ENCODE measurements at places on chromosomes 1 and 21. TPM values are rescaled to one million over a fixed set of nuclear protein-coding genes. Genes with fewer than 3 reads are reported as not detected.

DNA sequence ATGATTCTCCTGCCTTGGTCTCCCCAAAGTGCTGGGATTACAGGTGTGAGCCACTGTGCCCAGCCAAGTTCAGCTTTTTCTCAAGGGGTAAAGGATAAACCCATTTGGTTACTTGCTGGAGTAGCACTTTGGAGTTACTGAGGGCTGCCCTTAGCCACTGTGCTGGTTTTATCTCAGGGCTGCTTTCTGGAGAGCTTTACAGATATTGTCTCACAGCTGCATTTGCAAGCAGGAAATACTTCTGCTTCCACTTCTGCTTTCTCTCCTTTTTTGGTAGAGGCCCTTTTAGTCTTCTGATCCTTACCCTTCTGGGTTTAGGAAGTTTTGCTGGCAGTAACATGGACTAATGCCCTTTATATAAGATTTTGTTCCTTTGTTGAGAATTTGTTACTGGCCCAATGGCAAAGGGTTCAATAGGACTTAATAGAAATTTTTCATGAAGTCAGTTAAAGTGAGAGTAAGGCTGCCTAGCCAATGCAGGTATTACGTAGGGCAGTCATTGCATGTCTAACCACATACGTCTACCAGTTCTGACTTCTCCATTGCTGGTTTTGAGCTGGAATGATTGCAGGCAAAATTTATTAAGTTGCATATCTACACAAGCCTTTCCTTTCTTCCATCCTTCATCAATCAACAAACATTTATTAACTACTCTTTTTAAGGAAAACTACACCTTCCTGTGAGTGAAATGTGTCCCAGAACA lies 24.4 kb downstream of the CAP1 start:
- no peak for DNase-seq

DNA sequence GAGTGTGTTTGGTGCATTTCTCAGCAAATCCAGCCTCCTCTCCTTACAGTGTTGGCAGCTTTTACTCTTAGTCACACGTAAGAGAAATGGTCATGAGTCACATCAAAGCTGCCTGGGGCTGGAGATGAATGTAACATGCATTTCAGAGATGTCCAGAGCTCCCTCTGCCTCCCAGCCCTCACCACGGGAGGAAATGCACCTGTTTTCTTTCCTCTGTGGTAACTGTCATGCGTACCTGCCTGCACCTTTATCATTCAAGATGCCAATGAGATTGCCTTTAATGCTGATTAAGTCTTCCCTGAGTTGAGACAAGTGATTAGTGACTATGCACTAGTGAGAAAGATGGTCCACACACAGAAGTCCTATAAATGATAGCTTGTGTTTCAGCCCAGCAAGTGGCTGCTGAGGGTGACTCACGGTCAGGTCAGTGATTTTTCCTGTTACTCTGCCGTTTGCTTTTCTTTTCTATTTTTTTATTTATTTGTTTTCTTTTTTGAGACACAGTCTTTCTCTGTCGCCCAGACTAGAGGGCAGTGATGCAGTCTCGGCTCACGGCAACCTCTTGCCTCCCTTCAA lies 277.3 kb upstream of the FMN2 start:
- peak; percentile 12 for DNase-seq

DNA sequence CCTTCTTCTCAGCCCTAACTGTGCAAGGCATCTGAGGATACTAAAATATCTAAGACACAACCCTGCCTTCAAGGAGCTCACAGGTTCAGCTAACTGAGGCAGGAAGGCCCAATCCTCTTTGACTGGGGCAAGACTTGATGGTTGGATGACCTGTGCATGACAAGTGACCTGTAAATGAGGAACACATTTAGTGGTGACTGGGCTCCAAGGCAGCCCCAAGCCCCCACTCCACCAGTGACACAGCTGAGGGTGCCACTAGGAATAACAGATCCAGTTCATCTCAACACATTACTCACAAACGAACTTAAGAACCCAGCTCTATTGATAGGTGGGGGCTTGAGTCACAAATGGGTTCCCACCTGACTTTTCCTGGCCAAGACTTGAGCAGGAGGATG lies 244.7 kb upstream of the IRF2BP2 start:
- no peak for DNase-seq

- no peak for DNase-seq
These were observed 334.7 kb downstream of the AMY1C start for GRCh38 chr1:104084380-104084779.

GRCh38 chr1:210624722-210625121 lies 296.0 kb downstream of the HHAT start:
- DNase-seq, result no peak

DNA sequence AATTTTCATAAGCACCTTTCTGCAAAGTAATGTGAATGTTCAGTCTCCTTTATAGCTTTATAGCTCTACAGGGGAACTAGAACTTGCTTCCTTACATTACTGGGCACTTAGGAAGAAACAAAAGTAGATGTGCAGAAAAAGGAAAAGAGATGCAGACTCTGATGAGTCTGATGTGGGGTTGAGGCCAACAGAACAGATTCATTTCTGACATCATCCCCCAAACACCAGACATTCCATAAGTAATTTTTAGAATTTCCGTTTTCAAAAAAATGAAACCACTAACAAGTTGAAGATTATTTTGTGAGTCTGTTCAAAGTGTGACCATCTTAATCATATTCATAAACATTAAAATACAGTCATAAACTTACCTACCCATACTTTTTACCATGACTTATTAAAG lies 96.0 kb downstream of the NRIP1 start:
- peak; percentile 43 for DNase-seq

DNA sequence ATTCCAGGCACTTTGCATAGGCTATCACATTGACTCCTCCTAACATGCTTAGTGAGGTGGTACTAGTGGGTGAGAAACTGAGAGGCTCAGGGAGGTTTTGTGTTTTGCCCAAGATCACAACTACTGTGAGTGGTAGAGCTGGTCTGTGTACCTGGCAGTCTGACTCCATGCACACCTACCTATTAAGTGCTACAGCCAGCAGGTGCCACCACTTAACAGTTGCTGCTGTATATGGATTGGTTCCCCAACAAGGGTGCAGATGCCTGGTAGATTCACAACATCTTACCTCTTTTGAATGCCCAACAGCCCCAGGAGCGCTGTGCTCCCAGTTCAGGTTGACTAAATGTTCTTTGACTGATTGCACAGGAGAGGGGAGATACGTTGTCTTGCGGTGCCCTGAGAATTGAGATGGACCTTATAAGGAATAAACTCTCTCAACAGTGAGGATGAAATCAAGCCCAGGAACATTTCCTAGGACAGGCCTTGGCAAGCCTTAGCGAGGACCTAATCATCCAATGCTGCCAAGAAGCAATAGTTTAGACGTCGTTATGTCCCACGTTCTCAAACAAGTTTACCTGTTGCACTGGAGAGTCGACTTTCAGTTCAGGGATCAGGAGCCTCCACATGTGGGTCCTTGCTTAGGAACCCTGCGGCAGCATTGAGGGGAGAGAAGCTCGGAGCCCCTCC lies 78.9 kb upstream of the F3 start:
- no peak for DNase-seq

The RGSL1 gene
- total RNA-seq, result not detected

The RIPPLY3 gene
- total RNA-seq, result not detected

The KPRP gene
- not detected for total RNA-seq

The ATP1A2 gene
- 0.27 TPM for total RNA-seq

The C1orf210 gene
- total RNA-seq, result not detected

Data from fibroblast of the aortic adventitia (primary cell).